ENCODE measurements at places on chromosomes 6 and 20.

GRCh38 chr6:34657307-34657978 lies 39.1 kb downstream of the ILRUN start:
- no peak for DNase-seq

DNA sequence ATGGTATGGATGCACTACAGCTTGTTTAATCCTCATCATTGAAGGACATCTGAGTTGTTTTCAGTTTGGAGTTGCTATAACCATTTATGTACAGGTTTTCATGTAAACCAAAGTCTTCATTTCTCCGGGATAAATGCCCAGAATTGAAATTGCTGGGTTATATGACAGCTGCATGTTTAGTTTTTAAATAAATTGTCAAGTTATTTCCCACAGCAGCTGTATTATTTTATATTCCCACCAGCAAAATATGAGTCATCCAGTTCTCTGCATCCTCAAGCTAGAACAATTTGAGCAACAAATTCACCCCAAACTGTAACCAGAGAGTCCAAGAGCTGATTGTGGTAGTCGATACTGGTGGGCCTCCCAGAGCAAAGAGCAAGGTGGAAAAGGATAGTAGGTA lies 161.0 kb upstream of the PRND start:
- DNase-seq = no peak

DNA sequence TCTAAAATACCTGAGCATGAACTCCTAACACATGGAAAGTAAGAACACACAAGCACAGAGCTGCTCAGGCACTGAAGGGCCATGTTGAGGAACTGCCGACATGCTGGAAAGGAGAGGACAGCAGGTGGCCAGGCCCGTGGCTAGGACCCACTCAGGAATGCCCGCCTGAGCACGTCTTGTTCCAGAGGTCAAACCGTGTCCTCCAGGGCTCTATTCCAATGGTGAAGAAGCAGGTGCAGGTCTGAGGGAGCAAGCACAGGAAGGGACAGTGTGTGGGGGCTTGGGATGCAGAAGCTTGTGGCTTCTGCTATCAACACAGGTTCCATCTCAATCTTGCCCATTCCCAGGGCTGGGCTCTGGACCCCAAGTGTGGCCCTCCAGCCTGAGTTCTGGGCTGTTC lies 20.7 kb downstream of the CST9L start:
- no peak for DNase-seq

DNA sequence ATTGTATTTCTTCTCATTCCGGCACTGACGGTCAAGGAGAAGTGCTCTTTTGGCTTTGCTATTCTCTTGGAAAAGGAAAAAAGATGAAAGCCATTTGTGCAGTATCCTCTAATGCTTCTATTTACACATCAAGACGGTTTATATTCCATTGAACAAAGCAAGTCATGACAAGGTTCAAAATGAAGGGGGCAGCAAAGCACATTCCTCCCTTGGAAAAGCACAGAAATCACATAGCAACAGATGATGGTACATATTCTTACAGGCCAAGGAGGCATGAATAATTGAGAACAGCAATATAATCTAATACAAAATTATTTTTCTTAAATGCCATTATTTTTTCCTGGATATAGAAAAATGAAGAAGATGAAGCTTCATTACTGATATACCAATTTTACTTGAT lies 508.2 kb upstream of the JAG1 start:
- DNase-seq = no peak

DNA sequence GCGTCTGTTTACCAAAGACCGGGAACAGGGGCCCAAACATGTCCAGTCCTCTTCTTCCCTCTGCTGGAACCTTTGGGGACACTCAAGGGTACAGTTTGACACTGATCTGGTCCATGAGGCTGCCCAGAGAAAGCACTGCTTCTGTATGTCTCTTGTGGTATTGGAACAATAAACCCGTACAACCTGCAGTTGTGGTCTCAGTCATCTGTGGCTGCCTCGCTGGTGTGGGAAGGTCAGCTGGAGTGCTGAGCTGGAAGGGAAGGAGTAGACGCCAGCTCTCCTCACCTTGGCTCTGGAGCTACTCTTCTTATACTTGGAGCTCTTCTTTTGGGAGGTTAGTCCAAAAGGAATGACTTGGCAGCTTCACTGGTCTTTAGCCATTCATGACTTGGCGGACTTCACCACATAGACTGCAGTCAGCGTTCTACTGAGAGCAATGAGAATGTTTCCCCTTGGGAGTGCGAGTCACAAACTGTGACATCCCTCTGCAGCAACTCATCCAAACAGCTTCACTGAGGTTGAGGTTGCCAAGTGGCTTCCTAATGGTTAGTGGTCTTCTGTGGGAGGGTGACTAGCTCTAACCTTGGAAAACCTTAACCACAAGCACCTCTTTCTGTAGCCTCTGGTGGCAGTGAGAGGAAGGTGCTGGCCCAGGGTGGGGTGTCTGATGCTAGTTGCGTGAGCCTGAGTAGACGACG lies 81.2 kb downstream of the ASXL1 start:
- no peak for DNase-seq

DNA sequence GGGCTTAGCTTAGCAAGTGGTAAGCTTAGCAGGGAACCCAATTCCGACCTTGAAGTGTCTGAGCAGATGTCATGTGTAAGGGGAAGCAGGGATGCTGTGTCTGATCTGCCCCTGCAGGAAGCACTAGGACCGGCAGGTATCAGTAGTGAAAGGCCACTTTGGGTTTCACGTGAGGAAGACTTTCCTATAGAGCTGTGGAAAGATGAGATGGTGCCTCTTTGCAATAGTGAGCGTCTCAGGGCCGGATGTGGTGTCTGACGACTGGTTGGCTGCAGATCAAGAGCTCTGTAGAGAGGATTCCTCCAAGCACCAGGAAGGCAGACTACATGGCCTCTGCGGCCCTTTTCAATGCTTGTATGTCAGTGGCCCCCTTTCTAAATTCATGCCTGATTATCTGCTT lies 98.3 kb downstream of the TIAM2 start:
- DNase-seq = no peak

GRCh38 chr6:89610149-89610642 lies 28.4 kb downstream of the LYRM2 start:
- DNase-seq = peak; percentile 63

DNA sequence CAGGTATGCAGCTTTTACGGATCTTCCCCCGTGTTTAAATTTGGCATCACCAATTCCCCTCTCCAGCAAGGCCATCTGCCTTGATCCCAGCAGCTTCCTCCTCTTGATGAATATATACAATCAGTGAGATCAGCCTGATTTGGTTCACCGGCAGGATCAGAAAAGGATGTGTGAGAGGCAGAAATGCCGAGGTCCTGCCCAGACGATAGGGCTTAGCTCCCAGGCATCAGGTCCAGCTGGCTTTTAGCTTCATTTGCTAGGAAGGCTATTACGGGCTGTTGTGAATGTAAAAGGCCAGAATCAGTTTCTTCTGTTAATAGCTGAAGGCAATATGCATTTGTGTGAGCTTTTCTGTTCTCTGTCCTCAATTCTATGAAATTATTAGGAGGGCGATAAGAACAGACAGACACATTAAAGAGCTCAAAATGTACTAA lies 372.8 kb downstream of the BTBD9 start:
- no peak for DNase-seq

GRCh38 chr6:154494592-154495311 lies 15.7 kb downstream of the CNKSR3 start:
- DNase-seq = no peak

- DNase-seq = no peak
Observed at GRCh38 chr6:21987501-21987957, 309.3 kb downstream of the PRL start.

- no peak for DNase-seq
Observed at GRCh38 chr6:5378331-5378730, 117.0 kb downstream of the FARS2 start.

DNA sequence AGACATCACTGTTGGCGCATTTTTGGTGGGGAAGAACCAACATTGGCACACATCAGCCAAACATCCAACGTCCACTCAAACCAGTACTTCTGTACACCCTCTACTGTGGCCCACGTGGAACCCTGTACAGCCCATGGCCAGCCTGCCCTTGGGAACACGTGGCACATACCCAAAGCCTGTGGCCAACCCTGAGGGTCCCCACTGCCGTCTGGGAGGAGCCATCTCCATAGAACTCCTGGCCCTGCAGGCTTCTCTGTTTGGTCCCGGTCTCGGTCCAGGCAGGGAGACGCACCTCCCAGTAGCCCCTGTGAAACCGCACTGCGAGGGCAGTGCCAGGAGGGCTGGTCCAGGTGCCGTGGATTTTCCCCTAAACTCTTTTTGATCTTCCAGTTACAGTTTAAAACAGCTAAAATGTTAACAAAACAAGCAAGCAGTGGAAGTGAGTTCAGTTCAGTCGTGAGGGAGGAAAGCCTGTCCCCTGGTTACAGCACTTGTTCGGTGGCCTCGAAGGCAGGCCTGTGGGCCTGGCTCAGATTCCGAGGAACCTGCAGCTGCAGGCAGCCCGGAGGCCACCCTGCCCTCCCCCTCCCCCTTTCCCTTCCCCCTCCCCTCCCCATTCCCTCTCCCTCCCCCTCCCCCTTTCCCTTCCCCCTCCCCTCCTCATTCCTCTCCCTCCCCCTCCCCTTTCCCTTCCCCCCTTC lies 233.7 kb downstream of the DLL1 start:
- no peak for DNase-seq

DNA sequence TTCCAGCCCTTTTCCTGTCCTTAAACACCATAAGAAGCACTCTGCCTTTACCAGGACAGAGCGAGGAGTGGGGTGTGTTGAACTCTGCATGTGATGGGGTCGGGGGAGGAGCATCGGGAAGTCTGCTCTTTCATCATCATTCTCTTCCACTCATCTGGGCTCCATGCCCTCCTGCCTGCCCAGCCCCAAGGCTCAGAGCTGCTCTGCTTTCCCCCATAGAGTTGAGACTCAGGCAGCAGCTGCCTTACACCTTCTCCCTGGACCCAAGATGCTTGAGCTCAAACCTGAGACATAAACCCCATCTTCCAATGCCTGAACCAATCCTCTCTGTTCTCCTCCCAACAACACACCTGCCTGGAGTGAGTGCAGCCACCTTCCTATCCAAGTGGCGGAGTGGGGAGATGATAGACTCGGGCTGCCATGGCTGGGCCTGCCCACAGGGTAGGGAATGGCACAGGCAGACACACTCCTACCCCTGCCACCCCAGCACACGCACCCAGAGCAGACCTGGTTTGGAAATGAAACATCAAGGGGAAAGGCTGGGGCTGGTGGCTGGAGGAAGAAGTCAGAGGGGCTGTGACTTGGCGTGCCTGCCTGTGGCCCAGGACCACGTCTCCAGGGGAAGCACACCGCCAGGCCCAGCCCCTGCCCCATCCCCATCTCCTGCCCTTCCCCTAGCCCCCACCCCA lies 28.4 kb downstream of the TFEB start:
- DNase-seq = no peak

DNA sequence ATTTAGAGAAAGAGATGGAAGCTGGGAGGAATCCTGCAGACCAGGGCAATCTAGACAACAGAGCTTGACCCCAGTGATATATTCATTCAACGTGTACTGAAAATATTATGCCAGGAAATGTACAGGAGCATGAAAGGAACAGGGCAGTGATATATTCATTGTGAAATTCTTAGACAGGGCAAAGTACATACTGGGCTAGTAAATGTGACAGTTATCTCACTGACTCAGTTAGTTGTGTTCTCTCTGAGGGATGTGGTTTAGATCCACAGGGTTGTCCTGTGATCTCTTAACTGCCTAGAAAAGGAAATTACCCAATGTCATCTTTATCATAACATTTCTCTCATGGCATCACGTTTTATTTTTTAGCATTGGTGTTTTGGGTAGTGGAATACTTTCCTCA lies 891.3 kb downstream of the EYS start:
- no peak for DNase-seq

- no peak for DNase-seq
Observed at GRCh38 chr20:22333885-22334545, 250.4 kb downstream of the FOXA2 start.

DNA sequence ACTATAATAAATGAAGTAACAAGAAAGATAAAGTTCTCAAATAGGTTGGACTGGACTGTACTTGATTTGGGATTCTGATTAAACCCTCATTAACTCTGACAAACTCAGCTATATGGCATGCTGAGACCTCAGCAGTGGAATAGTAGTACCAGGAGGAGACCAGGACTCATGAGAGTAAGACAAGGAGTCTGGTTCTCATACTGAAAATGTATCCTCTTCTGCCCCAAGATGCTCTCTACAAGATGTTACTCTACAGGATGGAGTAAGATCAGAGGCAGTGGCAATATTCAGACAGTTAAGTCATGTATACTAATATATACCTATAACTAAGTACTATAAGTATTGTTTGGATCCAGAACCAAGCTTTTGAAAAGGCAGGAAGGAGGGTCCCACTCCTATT lies 31.9 kb upstream of the SYNCRIP start:
- DNase-seq = no peak

GRCh38 chr6:40042232-40042631 lies 108.0 kb upstream of the MOCS1 start:
- peak; percentile 2 for DNase-seq

GRCh38 chr6:45543298-45544235 lies 165.8 kb upstream of the SUPT3H start:
- DNase-seq = peak; percentile 8

- no peak for DNase-seq
Observed at GRCh38 chr20:25508083-25508770, 77.1 kb downstream of the NINL start.

- peak; percentile 5 for DNase-seq
Observed at GRCh38 chr6:125114248-125114858, 39.2 kb upstream of the TPD52L1 start.

DNA sequence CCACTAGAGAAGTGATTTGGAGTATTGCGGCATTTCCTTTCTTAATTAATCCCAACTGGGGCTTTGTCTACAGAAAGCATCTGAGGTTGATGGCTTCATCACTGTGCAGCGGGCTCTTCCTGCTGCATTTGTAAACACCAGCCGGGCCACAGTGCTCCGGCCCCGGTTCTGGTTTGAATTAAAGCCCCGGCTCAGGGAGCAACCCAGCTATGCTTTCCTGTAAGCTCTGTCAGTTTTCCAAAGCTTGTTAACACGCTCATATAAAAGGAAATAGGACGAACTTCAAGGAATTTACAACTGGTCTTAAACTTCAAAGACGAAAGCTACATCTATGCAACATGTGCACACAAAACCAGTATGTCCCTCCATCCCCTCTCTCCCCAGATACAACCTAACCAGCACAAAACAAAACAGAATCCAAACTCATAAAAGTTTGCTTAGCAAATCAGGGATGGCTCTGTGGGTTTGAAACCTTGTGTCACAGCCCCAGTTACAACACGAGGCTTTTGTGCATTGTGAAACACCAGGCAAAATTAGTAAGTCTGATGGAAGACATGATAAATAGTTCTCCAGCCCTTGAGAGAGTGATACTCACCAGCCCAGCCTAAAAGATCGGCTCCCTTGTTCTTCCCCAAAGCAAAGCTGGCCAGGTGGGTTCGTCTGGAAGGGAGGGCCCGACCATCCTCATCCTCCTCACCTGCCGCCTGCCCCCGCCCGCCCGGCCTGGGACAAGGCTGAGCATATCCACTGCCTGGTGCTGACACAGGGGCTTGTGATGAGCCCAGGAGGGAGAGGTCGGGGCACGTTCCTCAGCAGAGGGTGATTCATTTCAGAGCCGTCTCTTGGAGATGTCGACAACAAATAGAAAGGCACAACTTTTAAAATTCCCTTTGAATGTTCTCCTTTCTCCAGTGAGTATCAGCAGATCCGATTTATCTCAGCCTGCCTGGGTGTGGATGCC lies 197.9 kb downstream of the TFAP2C start:
- no peak for DNase-seq
